ENCODE measurements at places on chromosomes 1 and 21.

DNA sequence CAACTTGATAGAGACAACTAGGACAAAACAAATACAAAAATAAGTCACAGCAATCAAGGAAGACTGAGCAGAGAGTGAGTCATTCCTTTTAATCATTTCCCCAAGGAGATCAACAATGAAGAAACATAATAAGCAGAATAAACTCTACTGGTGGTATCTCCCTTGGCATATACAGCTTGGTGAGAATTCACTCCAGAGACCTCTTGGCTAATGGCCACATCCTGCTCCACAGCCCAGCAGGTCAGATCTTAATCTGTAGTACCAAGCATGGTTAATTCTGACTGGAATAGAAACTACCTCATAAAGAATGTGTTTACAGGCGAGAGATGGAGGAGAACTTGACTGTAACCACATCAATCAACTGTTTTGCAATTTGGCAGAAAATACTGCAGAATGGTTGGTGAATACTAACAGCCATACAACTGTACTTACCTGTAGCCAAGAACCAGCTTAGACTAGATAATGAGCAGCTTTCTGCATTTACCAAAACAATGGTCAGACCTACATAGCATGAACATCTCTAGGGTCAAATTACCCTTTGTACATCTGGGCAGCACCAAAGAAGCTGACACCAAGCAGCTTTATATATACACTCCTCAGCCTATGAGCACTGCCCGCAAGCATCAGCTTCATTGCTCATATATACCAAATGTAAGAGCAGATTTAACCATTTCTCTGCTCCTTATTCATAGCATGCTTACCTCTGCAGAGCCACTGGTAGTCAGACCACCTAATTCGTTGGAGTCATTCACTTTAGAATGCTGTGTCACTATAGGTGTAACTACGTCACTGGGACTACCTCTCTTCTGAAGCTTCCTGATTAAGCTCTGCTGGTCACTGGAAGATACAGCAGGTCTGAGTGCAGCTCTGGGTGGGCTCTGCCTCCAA, 51.0 kb downstream of the KIAA0319L start:
- no peak for DNase-seq

DNA sequence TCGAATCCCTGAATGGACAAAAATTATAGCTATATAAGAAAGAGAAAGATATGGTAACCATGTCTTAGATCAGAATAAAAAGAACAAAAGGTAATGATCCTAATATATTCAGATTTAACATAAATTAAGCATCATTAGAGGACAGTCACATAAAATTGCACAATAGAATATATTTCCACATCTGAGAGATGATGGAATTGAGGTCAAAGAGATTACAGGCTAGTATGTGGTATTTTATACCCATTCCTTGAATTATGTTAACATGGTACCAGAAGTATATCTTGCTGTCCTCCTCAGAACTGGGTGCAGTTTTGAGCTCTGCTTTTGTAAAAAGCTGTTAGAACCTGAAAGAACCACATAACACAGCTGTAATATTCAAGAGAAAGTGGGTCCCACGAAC, 245.6 kb upstream of the HOOK1 start:
- DNase-seq, result no peak

- DNase-seq, result no peak
Observed at GRCh38 chr1:244210884-244211558, 159.9 kb downstream of the ZBTB18 start.

DNA sequence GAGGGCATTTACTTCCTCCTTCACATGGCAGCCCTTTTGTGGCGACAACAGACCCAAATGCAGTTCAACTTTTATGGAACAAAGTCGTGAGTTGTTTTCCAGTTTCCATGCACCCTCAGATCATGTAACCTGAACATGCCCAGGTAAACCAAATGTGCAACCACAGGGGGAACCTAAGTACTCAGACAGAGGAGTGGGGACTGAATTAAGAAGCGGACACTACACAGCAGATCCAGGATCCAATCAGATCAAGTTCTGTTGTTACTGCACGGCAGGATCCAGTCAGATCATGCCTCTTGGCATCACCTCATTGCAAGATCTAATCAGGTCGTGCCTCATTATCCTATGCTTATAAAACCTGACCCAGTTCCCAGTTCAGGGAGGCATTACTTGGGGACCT, 115.7 kb downstream of the MATN1 start:
- DNase-seq, result no peak

GRCh38 chr1:118298397-118298796, 113.4 kb upstream of the SPAG17 start:
- no peak for DNase-seq

Measured in activated CD4-positive, CD25-positive, alpha-beta regulatory T cell (primary cell).